HT-29 (cell line): ENCODE measurements at places on chromosomes 5 and 9. TPM values are rescaled to one million over a fixed set of nuclear protein-coding genes. Genes with fewer than 3 reads are reported as not detected.

The SLC34A1 gene
- not detected in 2 replicates for total RNA-seq

The CER1 gene
- total RNA-seq = not detected in 2 replicates

The RETREG1 gene
- 0.83 and 1.6 TPM in 2 replicates for total RNA-seq

The LECT2 gene
- not detected in 2 replicates for total RNA-seq

The STKLD1 gene
- not detected in 2 replicates for total RNA-seq

The SLC6A19 gene
- total RNA-seq = not detected in 2 replicates

The BBLN gene
- 439 and 565 TPM in 2 replicates for total RNA-seq

- peak; percentile 58 for DNase-seq
Observed at GRCh38 chr5:58133631-58134296, 326.1 kb downstream of the PLK2 start.

GRCh38 chr9:114235033-114235661 lies 79.8 kb downstream of the COL27A1 start:
- DNase-seq = no peak

DNA sequence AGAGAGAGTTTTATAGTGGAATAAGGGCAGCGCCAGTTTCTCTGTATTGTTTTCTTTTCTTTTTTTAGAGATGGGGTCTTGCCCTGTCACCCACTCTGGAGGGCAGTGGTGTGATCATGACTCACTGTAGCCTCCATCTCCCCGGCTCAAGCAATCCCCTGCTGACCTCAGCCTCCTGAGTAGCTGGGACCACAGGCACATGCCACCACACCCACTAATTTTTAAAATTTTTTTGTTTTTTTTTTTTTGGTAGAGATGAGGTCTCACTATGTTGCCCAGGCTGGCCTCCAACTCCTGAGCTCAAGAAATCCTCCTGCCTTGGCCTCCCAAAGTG lies 119.0 kb downstream of the PIK3R1 start:
- DNase-seq = no peak

- DNase-seq = peak; percentile 55
Observed at GRCh38 chr5:142290577-142291299, 34.1 kb downstream of the SPRY4 start.

- DNase-seq = no peak
Observed at GRCh38 chr5:29758986-29759421, 1434.5 kb upstream of the CDH6 start.

DNA sequence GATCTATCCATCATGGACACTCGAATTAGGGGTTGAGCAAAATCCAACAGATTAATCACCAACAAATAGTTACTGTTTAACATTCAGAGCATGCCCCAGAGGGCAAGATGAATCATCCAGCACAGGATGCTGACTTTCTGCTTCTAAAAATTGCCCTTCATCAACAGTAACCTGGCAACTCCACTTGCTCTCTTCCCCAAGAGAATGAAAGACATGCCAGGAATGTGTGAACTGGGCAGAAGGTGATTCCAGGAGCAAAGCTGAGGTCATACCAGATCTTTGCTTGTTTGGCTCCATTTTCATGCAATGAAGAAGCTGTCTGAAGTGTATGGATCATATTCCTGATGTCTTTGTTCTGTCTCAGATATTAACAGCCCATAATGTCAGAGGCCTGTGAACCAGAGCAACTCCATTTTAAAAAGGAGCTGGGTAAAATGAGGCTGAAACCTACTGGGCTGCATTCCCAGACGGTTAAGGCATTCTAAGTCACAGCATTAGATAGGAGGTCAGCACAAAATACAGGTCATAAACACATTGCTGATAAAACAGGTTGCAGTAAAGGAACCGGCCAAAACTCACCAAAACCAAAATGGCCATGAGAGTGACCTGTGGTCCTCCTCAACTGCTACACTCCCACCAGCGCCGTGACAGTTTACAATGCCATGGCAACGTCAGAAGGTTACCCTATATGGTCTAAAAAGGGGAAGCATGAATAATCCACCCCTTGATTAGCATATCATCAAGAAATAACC lies 2.5 kb upstream of the ZNF367 start:
- DNase-seq = peak; percentile 85

- no peak for DNase-seq
Observed at GRCh38 chr9:132351404-132352045, 3.3 kb downstream of the SETX start.

- peak; percentile 38 for DNase-seq
Observed at GRCh38 chr5:66989286-66989685, 207.3 kb downstream of the CD180 start.

GRCh38 chr5:2891781-2892180 lies 140.3 kb upstream of the IRX2 start:
- DNase-seq = no peak

- no peak for DNase-seq
Observed at GRCh38 chr5:36443941-36444340, 142.2 kb upstream of the RANBP3L start.

DNA sequence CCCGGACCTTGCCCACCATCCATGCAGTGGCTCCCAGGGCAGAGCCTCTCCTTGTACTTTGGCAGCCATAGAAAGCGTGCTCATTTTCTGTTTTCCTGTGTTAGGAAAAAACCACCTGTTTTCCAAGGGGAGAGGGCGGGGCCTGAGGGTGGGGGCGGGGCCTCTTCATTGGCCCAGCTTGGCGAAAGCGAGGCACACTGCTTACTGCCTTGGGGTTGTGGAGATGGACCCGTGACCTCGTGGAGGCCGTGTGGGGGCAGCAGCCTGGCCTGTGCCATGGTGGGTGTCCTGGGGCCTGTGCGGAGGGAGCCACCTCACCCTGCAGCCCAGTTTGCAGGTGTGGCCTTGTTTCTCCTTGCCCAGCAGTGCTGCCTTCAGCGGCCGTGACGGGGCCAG lies 4.4 kb upstream of the TOR4A start:
- no peak for DNase-seq

DNA sequence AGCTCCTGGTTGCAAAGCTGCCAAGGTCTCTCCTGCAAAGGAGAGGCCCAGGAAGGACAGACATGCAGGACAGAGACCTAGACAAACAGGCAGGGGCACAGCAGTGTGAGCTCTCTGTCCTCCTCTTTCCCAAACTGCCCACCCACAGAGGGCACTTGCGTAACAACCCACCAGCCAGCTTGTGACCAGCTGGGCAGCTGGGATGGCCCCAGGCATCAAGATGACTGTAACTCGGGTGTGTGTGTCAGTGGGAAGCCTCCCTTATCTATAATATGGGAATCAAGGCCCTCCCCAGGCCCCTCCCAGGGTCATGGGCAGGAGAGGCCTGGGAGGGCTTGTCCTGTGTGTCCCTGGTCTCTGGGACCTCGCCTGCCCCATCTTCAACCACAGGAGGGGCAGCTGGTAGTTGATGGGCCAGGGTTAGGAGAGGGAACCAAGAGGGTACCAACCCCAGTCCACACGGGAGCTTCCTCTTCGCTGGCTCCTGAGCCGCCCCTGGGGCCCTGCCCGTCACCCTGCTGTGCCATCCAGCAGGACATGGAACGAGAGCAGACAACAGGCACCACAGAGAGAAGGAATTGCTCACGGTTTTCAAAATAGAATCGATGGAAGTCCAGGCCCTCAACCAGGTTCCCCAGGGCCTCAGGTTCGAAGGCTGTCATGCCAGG lies 37.9 kb downstream of the SLC6A7 start:
- no peak for DNase-seq
